ENCODE measurements at places on chromosomes 4 and X.

DNA sequence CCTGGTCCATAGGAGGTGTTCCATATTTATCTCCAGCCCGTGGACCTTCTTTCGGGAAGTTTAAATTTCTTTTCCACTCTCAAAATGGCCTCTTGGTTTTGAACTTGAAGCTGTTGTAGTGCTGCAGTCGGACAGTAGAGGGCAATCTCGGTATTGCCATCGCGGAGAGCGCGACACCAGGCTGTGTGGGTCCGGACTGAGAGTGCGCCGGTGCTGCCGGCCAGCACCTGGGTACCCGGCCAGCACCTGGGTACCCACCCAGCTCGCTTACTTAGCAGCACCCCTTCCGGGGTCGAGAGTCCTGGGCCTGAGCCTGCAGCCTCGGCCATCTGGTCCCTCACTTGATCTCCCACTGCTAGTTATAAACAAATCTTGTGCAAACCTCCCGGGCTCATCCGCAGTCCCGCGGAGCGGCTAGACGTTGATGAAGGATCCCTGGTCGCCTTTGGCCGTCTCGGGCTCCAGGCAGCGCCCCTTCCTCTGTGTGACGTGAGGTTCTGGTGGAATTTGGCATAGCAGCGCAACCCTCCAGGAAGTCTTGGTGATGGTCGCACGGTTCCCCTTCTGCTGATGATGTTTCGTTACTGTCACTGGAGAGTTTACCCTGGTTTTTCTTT is 18.0 kb downstream of the FAM9A start:
- DNase-seq: peak; percentile 62

- no peak for DNase-seq
These were observed 25.8 kb upstream of the TBL1X start for GRCh38 chrX:9438933-9439494.

DNA sequence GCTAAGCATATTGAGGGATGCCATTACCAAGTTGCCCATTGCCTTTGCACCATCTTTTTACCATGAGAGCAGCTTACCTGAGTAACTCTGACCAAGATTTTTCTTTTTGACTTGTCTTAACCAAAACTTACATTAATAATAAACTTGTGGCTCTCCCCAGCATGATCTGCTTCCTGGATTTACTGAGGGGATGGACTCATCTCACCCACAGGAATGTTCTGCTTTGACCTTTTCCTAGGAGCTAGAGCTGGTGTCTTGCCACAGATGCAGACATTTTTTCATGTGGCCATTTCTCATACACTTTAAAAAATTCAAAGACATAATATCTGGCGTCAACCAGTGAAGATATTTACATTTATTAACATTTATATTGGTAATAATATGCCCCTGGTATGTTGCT is 79.2 kb upstream of the EFHC2 start:
- no peak for DNase-seq

DNA sequence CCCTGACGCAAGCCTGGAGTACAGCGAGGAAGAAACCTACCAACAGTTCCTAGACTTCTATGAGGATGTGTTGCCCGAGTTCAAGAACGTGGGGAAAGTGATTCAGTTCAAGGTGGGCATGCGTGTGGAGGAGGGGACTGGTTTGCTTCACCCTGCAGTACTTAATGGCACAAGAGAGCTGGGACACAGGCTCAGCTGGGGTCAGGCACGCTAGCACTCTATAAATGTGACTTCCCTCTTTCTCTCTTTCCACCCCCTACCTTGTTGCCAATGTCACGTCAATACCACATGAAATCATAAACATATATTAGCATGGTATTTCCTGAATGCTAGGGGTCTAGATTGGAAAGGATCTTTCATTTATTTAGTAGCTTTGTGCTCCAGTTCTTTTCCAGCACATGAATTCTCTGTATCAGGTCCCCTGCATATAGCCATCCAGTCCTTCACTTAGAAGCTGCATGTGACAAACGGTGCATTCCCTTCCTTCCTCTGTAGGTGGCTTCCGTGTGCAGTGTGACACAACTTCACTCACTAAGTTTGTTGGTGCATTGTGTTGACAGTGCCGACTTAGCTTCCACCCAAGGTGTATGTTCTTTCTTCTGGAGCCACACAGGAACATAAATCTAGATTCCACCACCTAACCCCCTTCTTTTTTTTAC is 25.6 kb downstream of the ZRSR2 start:
- DNase-seq: peak; percentile 79

- DNase-seq: no peak
These were observed 16.7 kb downstream of the PRR32 start for GRCh38 chrX:126836186-126836585.
